ENCODE measurements at places on chromosomes 5 and 9. TPM values are rescaled to one million over a fixed set of nuclear protein-coding genes. Genes with fewer than 3 reads are reported as not detected.

MELK gene
- 1.9 TPM for total RNA-seq

LSM11 gene
- 3.9 TPM for total RNA-seq

LRRC19 gene
- not detected for total RNA-seq

STC2 gene
- 0.72 TPM for total RNA-seq

ADAMTS2 gene
- 5.1 TPM for total RNA-seq

TAF11L5 gene
- not detected for total RNA-seq

TAF11L4 gene
- not detected for total RNA-seq

NUDCD2 gene
- 6.5 TPM for total RNA-seq

DMRTA1 gene
- 0.08 TPM for total RNA-seq

WDR38 gene
- not detected for total RNA-seq

DNA sequence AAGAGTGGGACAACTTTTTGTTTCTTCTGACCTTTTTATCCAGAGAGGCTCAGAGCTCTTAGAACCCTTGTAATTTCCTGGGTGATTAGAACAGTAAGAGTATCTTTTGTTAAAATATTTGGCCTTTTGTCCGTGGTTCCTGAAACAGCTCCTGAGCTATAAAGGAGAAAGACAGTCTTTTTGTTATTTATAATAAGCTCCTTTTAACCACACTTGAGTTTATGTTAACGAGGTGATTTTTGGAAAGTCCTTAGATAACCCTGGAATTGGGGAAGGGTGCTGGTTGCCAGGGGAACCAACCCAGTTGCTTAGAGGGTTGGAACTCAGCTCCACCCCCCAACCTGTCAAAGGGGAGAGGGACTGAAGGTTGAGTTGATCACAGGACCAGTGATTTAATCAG lies 4.8 kb downstream of the ZNF483 start:
- DNase-seq, result no peak

GRCh38 chr9:78865737-78866136 lies 568.8 kb downstream of the PSAT1 start:
- DNase-seq, result no peak

GRCh38 chr5:14004598-14005394 lies 60.3 kb upstream of the DNAH5 start:
- DNase-seq, result no peak

DNA sequence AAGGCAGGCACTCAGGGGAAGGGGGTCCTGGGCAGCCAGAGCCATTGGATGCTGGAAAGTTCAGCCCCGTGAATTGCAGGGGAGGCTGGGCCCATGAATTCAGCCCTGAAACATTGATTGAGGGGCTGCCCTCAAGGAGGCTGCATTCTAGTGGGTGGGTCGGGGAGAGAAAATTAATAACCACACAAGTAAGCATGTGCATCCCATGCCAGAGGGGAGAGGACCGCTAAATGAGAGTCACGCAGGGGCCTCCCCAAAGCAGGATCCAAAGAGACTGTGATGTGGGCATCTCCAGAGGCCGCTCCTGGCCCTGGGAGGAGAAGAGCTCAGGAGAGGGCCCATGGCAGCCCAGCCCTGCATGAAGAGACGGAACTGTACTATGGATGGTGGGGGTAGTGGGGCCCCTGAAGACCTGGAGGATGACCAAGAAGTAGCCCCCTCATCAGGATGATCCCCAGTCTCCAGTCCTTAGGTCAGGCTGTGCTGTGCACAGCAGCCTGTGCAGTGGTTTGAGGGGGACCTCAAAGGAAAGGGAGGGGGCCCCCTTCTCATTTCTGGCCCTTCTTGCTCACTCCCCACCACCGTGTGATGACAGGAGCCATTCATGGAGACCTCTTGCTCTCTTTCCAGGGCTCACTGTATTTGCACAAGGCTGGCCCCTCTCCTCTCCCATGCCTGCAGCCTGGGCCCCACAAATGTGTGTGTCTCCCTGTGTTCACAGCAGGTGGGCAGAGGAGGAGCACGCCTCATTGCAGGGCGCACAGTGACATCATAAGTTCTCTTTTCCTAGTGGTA lies 233.6 kb upstream of the IRX1 start:
- DNase-seq, result peak; percentile 17

DNA sequence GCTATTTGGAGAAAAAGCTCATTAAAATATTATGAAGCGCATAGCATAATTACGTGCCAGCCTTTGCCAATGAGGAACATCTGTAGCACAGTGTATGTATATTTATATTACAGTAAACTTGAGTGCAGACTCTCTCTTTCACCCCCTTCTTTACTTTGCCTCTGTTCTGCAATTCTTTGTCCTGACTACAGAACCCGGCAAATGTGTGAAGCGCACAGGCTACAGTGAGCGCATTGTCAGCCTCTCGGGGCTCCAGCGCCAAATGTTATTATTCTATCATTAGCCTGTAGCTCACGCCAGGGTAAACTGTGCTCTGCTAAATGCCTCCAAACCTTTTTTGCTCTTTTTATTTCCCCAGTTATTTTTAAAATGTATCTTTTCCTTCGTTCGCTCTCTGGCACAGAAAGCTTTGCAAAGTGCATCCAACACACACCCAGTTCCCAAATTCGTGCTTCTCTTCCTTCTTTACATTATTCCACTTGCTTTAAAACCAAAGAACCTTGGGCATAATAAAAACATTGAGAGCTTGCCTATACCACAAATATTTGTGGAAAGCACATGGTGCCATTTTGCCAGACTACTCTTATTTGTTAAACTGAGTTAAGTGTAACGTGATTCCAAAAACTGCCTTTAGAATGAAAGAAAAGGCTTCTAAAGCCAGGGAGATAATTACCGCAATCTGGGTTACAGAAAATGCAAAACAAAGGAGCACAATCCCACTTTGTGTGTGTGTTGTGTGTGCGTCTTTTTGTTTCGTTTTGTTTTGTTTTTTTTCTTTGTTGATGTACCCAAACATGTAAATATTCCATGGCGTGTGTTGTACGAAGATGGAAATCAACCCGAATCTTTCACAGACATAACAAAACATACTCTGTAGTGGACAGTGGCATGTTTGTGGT lies 164.1 kb upstream of the MPDZ start:
- DNase-seq, result no peak

- no peak for DNase-seq
Measured at GRCh38 chr5:35305336-35306020, 75.2 kb upstream of the PRLR start.

- no peak for DNase-seq
Measured at GRCh38 chr9:113876151-113876992, at the start of gene ZNF618. Gene ZNF618 (plus strand): TSS chr9:113876309. CDS start chr9:113876381, 72 bp downstream.

GRCh38 chr5:122816756-122817155 lies 28.7 kb upstream of the SNX24 start:
- no peak for DNase-seq

GRCh38 chr9:16243798-16244197 lies 626.7 kb downstream of the BNC2 start:
- DNase-seq, result no peak

DNA sequence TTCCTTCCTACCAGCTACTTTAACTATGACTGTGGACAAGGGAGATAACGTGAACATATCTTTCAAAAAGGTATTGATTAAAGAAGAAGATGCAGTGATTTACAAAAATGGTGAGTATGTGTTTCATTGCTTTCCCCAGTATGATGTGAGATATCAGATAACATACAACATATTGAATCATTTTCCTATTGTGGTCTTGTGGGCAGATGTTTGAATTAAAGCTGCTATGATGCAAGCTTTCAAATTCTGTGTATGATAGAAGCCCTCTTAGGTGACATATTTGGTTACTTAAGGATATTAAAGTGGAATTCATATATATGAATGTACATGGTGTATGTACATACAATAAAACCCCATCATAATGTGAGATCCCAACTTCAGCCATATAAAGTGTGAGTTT lies 59.5 kb downstream of the TEK start:
- no peak for DNase-seq

DNA sequence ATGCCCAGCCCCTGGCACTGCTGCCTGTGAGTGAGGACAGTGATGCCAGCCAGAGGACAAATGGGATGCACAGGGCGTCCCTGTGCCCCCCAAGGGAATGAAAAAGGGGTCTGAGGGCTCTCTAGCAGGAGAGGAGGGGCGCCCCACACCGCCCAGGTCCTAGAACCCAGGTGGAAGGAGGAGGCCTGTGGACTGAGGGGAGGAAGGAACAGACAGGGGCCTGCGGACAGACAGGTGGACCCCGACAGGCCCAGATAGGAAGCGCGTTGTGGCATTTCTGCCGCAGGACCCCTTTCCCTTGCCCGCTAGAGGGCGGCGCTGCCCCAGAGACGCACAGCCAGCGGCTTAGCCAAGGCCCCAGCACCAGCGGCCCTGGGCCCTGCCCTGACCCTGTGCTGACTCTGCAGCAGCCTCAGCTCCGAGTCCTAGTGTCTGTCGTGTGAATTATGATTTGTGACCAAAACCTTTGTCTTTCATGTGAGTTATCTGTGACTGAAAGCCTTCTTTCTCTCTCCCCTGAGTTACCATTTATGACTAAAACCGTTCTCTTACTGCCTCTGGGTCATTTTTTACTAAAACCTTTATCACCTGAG lies 30.7 kb downstream of the TRIP13 start:
- peak; percentile 89 for DNase-seq

- no peak for DNase-seq
Measured at GRCh38 chr5:10515492-10515891, 48.4 kb upstream of the ANKRD33B start.

GRCh38 chr5:7755958-7756357 lies 95.0 kb downstream of the CFAP90 start:
- DNase-seq, result no peak

DNA sequence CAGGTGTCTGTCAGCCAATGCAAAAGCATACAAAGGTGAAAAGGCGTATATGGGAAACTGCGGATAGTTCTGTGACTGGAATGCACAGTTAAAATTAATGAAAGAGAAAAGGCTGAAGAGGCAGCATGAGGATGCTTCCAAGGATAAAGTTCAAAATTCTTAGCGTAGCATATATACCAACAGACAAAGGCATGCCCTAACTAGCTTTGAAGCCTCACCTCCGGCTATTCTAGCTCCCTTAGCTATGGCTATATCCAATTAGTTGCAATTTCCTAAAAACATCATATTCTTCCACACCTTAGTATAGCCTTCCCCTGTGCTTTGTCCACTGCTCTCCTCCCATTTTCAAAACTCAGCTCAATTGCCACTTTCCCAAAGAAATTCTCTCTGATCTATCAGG lies 1.4 kb upstream of the DNAJA1 start:
- no peak for DNase-seq

DNA sequence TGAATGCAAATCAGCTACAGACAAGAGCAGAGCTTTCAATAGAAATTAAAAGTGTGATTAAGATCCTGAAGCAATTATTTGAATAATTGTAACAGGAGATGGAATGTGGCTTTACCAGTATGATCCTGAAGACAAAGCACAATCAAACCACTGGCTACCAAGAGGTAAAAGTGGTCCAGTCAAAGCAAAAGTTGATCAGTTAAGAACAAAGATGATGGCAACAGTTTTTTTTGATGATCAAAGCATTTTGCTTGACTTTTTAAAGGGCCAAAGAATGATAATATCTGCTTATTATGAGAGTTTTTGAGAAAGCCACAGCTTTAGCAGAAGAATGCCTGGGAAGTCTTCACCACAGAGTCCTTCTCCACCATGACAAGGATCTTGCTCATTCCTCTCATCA lies 409.2 kb downstream of the CSNK1G3 start:
- no peak for DNase-seq

DNA sequence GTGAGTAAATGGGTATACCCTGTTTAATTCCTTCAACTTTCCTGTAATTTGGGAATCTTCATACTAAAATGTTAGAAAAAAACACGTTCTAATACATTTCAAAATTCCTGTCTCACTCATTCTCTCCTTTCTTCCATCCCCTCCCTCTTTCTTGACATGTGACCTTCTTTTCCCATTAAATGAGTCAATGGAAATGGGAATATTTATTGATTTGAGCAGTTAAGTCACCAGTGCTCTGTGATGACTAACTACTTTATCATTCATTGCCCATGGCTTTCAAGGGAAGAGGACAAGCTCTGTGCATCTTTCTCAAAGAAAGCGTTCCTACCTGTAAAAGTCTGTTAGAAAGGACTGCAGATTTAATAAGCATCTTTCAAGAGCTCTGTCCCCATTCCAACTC lies 144.4 kb upstream of the MAP3K1 start:
- no peak for DNase-seq

GRCh38 chr5:4700871-4701270 lies 439.3 kb upstream of the ADAMTS16 start:
- no peak for DNase-seq

DNA sequence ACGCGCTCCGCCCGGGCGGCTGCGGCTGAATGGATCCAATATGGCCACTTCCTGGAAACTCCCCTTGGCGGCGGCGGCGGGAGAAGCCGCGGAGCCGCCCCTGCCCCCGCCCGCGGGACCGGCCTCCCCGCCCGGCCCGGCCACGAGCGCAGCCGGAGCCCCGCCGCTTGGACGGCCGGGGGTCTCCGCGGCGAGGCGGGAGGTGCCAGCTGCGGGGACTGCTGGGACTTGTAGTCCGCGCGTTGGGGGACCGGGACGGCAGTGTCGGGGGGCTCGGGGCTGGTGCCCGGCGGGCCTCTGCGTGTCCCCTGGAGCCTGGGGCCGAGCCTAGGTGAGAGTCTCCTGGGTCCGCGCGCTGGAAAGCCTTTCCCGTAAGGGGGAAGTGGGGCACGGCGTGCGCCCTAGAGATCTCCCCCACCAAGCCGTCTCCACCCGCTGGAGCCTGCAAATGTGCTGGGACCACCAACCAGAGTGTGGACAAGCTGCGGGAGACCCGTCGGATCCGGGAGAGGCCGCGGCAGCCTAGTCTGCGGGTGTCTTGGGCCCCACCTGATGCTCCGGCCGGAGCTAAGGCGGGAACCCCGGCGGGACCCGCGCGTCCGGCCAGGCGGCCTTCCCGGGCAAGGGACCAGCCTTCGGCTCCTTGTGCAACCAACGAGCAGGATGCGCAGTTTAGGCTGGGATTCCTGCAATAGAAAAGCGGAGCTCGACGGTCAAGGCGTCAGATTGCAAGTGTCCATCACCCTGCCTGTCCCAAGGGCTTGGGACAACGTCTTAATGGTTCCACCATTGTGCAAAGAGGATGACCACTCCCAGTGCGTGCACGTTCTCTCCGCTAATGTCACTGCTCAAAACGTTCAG lies at the start of gene SEPTIN8:
Gene SEPTIN8, minus strand, starts transcription at position 31 of the 861 bp plus-strand sequence. CDS start 102 bp downstream, outside the sequence.
- no peak for DNase-seq

GRCh38 chr9:26061948-26062575 lies 383.8 kb upstream of the TUSC1 start:
- no peak for DNase-seq

GRCh38 chr5:115209279-115209678 lies 39.6 kb upstream of the TRIM36 start:
- no peak for DNase-seq

DNA sequence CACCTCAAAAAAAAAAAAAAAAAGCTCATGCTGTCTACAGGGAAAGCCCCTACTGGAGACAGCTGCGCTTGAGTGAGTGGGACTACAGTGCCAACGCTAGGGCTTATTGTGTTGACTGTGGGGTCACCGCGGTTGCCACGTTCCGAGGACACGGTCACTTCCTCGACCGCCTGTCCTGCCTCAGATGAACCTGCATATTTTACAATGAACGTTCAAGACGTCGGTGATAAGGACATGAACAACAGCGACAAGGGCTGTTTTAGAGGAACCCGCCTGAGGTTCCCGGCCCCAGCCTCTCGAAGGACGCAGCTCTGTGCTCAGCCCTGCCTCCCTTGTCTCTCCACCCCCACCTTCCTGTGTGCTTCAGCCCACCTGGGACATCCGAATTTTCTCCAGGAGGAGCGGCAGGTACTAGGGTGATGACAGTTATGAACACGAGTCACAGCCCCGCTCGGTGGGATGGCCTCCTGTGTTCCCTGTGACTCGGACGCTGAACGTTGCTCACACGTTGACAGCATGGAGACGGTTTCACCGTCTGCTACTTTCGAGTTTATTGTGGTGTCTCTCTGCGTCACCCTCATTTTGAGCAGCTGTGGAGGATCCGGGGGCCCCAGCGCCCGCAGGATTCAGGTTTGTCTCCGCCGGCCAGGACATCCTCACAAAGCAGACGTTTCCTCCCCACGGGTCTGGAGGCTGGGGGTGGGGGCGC lies 11.3 kb upstream of the DIPK1B start:
- no peak for DNase-seq
